ENCODE measurements at places on chromosomes 12 and 14.

- DNase-seq = no peak
These were observed 85.4 kb downstream of the CRACR2A start for GRCh38 chr12:3667485-3667884.

DNA sequence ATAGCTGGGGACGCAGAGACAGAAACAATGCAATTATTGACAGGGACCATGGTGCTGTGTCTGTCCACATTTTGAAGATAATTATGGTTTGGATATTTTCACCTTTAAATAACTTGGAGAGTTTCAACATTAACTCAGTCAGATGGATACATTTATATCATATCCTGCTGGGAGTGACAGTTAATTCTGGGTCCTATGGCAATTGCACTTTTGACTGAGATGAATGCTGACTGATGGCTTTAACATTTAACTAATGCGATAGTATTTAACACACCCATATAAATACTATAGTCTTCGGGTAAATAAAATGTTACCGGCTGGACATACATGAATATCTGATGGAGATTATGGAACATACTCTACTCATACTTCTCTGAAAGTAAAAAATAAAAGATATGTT is 118.3 kb downstream of the LRRK2 start:
- no peak for DNase-seq

- no peak for DNase-seq
These were observed 196.9 kb downstream of the BCL11B start for GRCh38 chr14:99075061-99075460.

DNA sequence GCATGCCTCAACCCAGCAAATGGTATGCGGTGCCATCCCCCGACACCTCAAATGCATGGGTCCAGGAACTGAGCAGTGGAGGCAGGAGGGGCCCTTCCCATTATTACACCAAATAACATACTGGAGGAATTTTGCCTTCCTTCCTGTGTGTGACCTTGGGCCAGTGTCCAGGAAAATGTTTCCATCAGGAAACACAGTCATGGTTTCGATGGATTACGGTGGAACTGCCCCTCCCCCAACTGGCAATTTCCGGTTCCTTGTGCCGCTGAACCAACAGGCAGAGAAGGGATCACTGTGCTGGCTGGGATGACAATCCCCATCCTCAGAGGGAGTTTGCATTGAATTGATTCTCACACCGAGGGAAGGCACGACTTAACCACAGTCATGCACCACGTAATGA is 9.1 kb upstream of the CDC42BPB start:
- no peak for DNase-seq

DNA sequence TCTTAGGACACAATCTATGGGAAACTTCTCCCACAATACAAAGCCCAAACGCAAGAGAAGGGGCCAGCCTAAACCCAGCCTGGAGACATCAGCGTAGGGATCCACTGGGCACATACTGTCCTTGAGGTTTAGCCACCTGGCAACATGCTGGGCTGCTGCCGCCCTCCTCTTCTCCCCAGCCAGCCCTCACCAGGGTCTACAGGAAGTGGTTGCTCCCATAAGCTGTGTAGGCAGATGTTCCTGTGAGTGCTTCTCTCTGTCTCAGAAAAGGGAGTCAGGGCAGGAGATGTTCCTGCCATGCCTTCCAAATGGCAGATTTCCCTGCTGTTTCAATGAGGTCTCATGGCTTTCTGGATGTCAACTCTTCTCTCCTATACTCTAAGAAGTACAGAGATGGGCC is 241.4 kb downstream of the PCNX1 start:
- DNase-seq = no peak

- DNase-seq = peak; percentile 65
These were observed 4.5 kb downstream of the NOP2 start for GRCh38 chr12:6563448-6564050.

DNA sequence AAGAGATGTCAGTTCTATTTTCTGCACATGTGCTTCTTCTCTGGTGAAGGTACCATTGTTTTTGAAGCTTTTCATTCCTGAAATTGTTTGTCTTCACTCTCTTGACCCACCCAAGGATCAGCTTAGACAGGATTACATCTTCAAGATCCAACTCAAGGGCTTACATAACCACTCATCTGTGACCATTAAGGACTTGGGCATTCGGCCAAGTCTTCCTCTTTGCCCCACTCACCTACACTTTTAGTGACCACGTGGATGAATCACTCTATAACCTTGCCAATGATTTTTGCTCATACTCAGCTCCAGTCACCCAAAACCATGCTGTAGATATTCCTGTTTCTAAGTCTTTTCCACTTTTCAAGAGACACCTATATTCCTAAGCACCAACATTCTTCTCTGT is 36.5 kb upstream of the SSTR1 start:
- no peak for DNase-seq

DNA sequence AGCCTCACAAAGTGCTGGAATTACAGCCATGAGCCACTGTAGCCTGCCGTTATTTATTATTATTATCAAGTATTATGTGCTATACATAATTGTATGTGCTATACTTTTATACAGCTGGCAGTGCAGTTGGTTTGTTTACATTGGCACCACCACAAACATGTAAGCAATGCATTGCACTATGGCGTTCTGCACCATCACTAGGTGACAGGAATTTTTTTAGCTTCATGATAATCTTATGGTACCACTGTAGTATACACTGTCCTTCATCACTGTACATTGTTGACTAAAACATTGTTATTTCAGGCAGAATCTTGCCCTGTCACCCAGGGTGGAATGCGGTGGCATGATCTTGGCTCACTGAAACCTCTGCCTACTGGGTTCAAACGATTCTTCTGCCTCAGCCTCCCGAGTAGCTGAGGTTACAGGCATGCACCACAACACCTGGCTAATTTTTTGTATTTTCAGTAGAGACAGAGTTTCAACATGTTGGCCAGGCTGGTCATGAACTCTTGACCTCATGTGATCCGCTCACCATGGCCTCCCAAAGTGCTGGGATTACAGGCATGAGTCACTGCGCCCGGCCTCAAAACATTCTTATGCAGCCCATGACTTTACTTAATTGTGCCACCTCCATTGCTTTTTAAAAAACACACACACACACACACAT is 17.1 kb downstream of the MRPL42 start:
- no peak for DNase-seq

DNA sequence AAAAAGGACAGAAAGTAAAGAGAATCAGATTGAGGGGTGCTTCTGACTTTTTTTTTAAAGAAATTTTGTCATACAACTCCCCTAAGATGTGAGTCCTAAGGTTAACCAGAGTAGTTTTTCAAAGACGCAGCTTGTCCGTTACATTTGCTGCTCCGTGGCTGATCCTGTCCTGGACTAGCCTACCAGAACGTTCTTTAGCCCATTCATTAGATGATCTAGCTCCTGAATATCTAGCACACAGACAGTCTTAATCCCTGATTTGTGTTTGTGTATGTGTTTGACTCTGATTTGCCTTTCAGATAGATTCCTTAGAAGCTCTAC is 60.3 kb downstream of the SAMD4A start:
- no peak for DNase-seq

Data from activated CD8-positive, alpha-beta memory T cell treated with anti-CD3 and anti-CD28 coated beads for 48 hours (primary cell).